ENCODE measurements at places on chromosomes 12 and 14.
A peak's percentile ranks its signal among the peaks of the same experiment; 100 is the strongest.

DNA sequence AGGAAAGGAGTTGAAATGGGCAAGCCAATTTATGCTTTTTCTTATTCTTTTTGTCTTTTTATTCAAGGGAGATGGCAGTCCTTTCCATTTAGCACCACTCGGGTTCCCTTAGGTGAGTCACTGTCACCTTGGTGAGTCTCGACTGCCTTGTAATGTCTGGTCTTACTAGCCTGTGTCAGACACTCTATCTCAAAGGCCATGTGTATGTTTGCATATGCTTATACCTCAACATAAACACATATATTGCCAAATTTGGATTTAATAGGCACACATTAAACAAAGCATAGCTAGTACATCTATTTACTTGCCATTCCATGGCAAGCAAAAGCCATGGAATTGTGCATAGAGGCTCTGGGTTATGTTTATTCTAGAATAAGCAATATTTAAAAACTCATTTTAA is 624.9 kb upstream of the FOXG1 start:
- no peaks in the 10 kb centered on the region for H3K36me3 ChIP-seq
- H3K4me1 ChIP-seq, result no peaks in the 10 kb centered on the region
- no peak overlapping the region for H3K4me3 ChIP-seq
- no peaks in the 10 kb centered on the region for H3K27me3 ChIP-seq
- no peak overlapping the region for H3K27ac ChIP-seq

DNA sequence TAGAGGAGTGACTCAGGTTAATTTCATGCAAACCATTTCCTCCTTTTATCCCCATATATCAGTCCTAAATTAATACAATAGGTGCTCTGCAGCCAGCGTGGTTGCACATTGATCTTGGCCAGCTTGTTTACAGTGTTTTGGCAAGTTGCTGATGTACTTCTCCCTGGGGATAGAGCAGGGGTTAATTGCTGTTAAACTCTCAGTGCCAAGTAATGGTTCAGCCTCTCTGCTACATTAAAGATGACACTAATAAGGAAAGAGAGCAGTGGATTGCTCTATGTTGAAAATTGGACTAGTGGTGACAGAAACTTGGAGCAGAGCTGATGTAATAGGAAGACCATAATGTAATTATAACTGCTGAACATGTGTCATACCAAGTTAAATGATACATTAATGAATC is 717.5 kb downstream of the RERGL start:
- no peaks in the 10 kb centered on the region for H3K36me3 ChIP-seq
- H3K27ac ChIP-seq, result no peak overlapping the region
- no peak overlapping the region for H3K4me3 ChIP-seq
- no peaks in the 10 kb centered on the region for H3K27me3 ChIP-seq
- no peak for DNase-seq

GRCh38 chr12:105343836-105344235 is 13.3 kb downstream of the C12orf75 start:
- no peak overlapping the region for H3K4me3 ChIP-seq
- H3K27me3 ChIP-seq, result no peaks in the 10 kb centered on the region
- H3K27ac ChIP-seq, result no peak overlapping the region
- H3K36me3 ChIP-seq, result peaks cover 12% of the 10 kb centered on the region

DNA sequence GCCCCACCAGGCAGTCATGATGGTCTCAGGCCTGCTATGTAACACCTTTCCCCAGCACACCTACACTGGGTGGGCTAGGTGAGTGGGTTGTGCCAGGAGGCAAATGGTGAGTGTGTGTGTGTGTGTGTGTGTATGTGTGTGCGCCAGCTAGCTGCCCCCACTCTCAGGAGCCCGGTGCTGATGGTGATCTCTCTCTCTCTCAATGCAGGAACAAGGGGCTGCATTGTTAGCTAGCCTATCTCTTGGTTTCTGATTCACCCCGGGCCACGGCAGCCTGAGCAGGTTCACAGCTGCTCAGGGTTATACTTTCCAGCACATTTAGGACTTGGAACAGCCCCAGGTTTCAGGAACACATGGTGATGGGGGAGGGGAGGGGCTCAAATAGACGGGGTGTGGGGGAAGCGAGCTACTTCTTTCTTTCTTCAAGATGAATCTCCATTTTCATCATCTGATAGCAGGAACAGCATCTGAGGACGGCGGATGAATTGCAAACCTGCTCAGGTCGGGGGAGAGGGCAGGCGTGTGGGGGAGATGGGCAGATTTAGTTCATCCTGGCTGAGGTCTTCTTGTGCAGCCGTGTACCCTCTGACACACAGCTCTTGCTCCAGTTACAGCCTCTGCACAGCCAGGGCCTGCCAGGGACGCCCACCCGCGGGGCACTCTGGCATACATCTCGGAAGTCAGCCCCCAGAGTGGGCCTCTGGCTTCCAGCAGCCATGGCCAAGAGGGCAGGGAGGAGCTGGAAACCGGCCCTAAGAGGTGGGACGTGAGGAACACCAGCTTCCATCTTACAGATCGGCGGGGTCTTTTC is 137.6 kb downstream of the ZFP36L1 start:
- H3K27me3 ChIP-seq, result no peaks in the 10 kb centered on the region
- peaks cover 10% of the 10 kb centered on the region for H3K4me1 ChIP-seq
- H3K27ac ChIP-seq, result no peak overlapping the region
- H3K36me3 ChIP-seq, result peaks cover 8% of the 10 kb centered on the region
- H3K4me3 ChIP-seq, result no peak overlapping the region

- no peak overlapping the region for H3K27ac ChIP-seq
- H3K36me3 ChIP-seq, result no peaks in the 10 kb centered on the region
- H3K4me3 ChIP-seq, result no peak overlapping the region
Measured at GRCh38 chr12:126534495-126534894, 1469.3 kb downstream of the AACS start.

GRCh38 chr14:59633486-59633885 is 56.9 kb upstream of the CCDC175 start:
- H3K4me3 ChIP-seq, result no peak overlapping the region
- DNase-seq, result no peak
- no peak overlapping the region for H3K27ac ChIP-seq
- no peaks in the 10 kb centered on the region for H3K36me3 ChIP-seq
- peaks cover 2% of the 10 kb centered on the region for H3K4me1 ChIP-seq

DNA sequence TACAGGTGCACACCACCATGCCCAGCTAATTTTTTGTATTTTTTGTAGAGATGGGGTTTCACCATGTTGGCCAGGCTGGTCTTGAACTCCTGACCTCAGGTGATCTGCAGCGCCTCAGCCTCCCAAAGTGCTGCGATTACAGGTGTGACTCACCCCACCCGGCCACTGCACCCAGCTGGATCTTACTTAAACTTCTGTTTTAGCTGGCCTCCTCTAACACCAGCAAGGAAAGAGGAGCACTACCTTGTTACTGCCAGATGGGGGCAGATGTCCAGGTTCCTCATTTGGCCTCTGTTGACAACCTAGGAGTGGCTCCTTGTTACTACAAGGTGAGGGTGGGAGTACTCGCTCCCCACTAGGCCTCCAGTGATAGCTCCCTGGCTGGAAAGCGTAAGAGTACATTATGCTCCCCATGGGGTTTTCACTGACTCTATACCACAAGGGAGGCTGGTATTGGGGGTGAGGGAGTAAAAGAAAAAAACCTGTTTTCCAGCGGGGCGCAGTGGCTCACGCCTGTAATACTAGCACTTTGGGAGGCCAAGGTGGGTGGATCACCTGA is 13.2 kb upstream of the ARF6 start:
- peak overlapping the region; percentile 92 for H3K27ac ChIP-seq
- no peaks in the 10 kb centered on the region for H3K27me3 ChIP-seq
- peak; percentile 48 for DNase-seq
- peaks cover 14% of the 10 kb centered on the region for H3K4me1 ChIP-seq

- H3K27ac ChIP-seq, result peak overlapping the region; percentile 97
- H3K4me1 ChIP-seq, result peaks cover 59% of the 10 kb centered on the region
- peak overlapping the region; percentile 96 for H3K4me3 ChIP-seq
- no peak for DNase-seq
- H3K36me3 ChIP-seq, result peaks cover 9% of the 10 kb centered on the region
- no peaks in the 10 kb centered on the region for H3K27me3 ChIP-seq
Measured at GRCh38 chr14:102779574-102780315, 2.5 kb downstream of the TRAF3 start.

GRCh38 chr12:106687672-106688071 is 86.8 kb upstream of the RIC8B start:
- no peak for DNase-seq
- no peaks in the 10 kb centered on the region for H3K4me1 ChIP-seq
- no peak overlapping the region for H3K27ac ChIP-seq
- H3K36me3 ChIP-seq, result no peaks in the 10 kb centered on the region

Measured in memory B cell (primary cell).